Testis (tissue), 5 donors: ENCODE measurements at places on chromosomes 2 and 18. TPM values are rescaled to one million over a fixed set of nuclear protein-coding genes. Genes with fewer than 3 reads are reported as not detected.

GRCh38 chr2:69469784-69470183 lies 32.5 kb upstream of the NFU1 start:
- no peaks in the 10 kb centered on the region for H3K27me3 ChIP-seq
- no peak overlapping the region for H3K27ac ChIP-seq
- H3K4me3 ChIP-seq, result no peak overlapping the region
- DNase-seq, result no peak

SERPINB3 gene
- 2.4 TPM for polyA plus RNA-seq

DSG3 gene
- polyA plus RNA-seq, result 0.16 TPM

DNA sequence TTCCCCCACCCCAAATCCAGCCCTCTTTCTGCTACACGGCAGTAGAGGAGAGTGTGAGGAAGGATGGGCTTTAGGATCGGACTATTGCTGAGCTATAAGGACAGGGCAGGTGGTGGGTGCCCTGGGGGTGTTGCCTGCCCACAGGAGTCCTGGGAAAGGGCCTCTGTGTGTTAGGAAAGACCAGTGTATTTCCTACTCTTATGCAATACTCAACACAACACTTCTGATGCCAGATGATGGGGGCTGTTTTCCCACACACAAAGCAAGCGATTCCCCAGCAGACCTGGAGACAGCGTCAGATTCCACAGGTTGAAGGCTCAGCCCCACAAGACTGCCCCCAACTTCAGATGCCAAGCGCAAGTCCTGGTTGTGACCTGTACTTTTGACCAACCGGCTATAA lies 91.0 kb upstream of the LCLAT1 start:
- no peak overlapping the region for H3K4me3 ChIP-seq
- no peaks in the 10 kb centered on the region for H3K36me3 ChIP-seq
- no peak for DNase-seq

GPR75 gene
- polyA plus RNA-seq, result 2.3 TPM
